ENCODE measurements at places on chromosomes 7 and 10.
A peak's percentile ranks its signal among the peaks of the same experiment; 100 is the strongest.

- DNase-seq, result no peak
These were observed 298.6 kb upstream of the CACNA2D1 start for GRCh38 chr7:82742163-82742562.

GRCh38 chr7:38830826-38831225, 78.2 kb downstream of the VPS41 start:
- DNase-seq, result no peak

DNA sequence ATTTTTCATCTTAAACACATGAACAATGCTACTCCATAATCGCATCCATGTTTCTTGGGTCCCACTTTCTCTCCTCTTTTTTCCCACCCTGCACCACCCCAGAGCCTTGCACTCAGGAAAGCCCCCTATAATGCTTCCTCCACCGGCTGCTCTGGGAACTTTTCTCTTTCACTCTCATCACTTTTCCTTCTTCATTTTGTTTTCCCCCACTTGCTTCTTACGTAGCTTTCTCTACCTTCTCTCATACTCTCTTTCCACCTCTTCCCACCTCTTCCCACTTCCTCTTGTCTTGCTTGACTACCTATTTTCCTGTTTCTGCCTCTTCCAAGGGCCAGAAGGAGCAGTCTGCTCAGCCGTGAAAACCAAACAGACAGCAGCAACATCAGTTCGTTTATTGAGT, 229.5 kb upstream of the RHOBTB1 start:
- DNase-seq, result no peak

DNA sequence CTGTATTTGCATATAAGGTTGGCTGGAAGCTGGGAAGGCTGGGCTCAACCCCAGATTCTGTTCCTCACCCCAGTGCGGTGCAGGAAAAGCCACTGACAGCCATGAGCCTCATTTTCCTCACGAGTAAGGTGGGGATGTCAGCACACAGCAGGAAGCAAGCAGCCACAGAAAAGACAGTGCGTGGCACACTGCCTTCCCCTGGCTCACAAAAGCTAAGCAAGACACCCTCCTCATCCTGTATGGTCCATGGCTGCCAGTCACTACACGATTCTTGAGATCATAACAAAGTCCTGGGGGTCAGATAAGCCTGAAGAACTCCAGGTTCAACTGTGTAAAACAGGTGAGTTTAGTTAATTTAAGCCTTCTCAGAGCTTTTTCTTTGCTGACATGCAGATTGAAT, 28.9 kb upstream of the DDC start:
- no peak for DNase-seq

- DNase-seq, result no peak
These were observed 23.7 kb downstream of the VSTM4 start for GRCh38 chr10:49091450-49092210.

DNA sequence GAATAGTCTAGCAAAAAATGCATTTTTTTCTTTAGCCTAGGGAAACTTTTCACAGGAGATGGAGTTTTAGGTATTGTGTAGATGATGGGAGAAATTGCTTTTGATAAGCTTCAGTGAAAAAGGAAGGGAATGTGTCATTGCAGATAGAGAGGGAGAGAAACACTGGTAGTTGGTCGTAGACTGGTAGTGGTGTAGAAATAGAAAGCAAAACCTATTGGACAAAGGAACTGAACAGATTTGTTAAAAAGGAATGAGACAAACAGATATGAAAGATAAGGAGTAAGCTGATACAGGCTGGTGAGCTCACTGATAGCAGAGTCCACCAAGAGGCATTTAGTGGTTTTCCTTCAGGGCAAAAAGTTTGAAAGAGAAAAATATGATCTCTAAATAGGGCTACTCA, 94.3 kb downstream of the ZEB1 start:
- no peak for DNase-seq

DNA sequence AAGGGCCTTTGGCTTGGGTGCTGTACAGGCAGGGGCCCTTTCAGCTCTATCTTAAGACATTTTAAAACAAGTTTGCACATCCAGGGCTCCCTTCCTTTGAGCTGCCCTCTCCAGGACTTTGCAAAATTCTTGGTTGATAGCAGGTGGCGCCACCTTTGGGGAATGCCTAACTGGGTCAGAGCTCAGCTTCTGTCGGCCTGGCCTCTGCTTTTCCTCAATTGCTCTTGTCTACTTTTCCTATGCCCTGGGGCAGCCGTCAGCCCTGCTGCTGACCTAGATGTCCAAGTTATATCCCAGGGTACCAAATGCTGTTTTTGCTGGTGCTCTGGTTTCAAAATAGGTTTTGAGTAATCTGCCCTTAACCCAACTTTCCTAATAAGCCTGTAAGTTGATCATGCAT, 65.8 kb downstream of the APBB1IP start:
- DNase-seq, result no peak

- DNase-seq, result no peak
These were observed 27.1 kb upstream of the GJD4 start for GRCh38 chr10:35577926-35578617.

DNA sequence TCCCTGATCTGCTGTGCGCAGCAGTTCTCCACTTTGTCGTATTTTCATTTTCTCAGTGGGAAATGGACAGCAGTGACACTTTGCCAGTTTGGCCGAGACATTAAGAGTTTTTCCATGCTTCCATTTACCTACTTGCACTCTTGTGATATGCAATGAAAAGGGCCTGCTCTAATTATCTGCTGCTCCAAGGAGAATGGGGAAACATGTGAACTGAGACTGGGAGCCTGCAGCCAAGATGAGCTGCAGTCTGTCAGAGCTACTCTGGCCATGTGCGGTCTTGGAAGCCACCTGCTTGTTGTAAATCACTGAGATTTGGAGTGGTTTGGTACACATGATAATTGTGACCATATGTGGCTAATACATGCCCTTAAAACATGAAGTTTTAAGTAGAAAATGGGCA, 586.6 kb upstream of the POT1 start:
- DNase-seq, result peak; percentile 59

DNA sequence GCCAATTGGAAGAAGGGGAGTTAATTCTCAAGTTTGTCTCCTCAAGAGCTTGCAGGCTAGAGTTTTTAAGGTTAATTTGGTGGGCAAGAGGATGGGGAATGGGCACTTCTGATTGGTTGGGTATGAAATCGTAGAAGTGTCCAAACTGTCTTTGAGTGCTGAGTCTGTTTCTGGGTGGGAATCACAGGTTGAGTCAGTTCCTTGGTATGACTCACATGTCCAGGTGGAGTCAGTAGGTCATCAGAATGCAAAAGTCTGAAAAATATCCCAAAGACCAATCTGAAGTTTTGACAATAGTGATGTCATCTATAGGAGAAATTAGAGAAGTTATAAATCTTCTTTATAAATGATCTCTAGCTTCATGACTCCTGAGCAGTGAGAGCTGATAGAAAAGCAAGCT, 1252.2 kb downstream of the REEP3 start:
- no peak for DNase-seq

- no peak for DNase-seq
These were observed 10.6 kb downstream of the LRIT2 start for GRCh38 chr10:84214612-84215235.

DNA sequence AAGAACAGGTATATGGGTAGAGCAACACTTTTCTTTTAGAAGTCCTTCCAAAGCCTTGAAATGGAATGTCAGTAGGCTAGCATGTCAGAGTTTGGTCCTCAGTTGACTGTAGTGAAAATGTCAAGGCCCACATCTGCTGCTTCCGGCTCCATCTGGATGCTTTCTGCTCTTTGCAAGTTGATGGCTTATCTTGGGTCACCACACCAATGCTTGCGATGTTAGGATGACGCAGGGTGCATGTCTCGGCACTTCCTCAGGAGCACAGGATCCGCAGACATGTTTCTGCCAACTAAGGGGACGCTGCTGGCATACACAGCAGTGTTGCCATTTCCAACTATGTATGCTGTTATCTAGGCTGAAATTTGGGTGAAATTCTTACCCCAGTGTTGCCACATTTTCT, 14.0 kb upstream of the HBP1 start:
- DNase-seq, result no peak

- DNase-seq, result no peak
These were observed 66.6 kb downstream of the FZD1 start for GRCh38 chr7:91330866-91331265.

GRCh38 chr7:47089461-47089860, 492.4 kb downstream of the TNS3 start:
- no peak for DNase-seq

GRCh38 chr7:123864012-123864411, 19.0 kb downstream of the HYAL4 start:
- no peak for DNase-seq

DNA sequence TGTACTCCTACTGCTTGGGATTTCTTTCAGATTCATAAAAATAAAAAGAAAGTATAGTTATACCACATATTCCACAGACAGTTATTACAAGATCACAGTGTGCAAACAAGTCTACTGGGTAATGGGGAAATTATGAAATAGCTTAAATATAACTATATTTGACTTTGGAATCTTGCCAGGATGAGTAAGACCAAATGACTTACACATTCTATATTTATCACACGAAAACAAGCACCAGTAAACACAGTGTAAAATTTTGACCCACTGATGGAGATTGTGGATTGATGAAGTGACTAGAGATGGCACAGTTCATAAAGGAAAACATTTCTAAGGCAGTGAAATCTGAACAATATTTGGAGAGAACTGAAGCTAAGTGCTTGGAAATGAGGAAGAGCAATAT, 339.7 kb downstream of the THSD7A start:
- DNase-seq, result no peak

GRCh38 chr10:69097729-69098128, 9.8 kb downstream of the SRGN start:
- no peak for DNase-seq

DNA sequence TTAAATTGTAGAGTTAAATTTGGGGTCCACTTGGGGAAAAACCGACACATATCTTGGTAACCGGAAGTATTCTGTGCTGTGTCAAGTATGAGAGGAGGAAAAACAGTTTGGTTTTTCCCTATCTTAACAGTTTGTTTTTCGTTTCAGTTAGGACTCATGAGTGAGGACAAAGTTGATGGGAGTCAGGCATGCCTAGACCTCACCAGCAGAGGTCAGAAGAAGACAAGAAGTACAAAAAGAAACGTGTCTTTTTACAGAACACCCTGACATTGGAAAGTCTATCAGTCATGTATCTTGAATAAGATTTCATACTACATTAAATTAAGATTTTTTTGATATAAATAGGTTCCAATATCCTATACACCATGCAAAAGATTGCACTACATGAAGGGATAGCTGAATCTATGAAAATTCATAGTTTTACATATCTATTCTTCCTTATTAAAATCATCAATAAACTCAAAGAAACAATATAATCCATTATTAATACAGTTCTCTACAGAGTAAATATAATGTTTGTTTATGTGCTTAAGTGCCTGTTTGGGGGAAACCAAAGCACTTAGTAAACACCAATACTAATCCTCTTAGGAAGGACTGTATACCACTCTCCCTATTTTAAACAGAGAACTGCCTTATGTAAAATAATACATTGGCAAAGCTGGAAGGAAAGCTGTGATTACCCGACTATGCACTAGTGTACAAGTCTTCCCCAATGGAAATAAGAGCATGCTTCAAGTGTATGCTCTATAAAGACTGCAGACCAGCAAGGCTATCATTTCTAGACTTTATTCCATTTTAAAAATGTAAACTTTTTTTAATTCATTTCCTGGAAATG, 95.6 kb downstream of the USP6NL start:
- DNase-seq, result peak; percentile 41

GRCh38 chr7:157692460-157693011, 355.7 kb downstream of the DNAJB6 start:
- DNase-seq, result peak; percentile 14

DNA sequence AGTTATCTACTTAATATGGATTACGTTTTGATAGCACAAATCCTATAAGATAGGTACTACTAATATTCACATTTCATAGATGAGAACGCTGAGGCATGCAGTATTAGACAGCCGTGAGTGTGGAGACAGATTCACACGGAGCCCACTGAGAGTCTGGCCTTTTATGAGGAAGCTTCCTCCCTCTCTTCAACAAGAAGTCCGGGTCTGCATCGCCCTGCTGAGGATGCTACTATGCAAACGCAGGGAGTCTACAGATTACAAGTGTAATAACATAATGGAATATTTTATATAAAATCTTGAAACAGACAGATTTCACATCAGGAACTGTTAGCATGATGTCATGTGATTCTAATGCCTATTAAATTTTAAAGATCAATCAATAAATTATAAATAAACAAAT, 255.9 kb upstream of the GLI3 start:
- no peak for DNase-seq

GRCh38 chr7:116162254-116162653, 48.1 kb upstream of the TES start:
- no peak for DNase-seq

- no peak for DNase-seq
These were observed 42.2 kb upstream of the MAGI2 start for GRCh38 chr7:79495544-79496272.

DNA sequence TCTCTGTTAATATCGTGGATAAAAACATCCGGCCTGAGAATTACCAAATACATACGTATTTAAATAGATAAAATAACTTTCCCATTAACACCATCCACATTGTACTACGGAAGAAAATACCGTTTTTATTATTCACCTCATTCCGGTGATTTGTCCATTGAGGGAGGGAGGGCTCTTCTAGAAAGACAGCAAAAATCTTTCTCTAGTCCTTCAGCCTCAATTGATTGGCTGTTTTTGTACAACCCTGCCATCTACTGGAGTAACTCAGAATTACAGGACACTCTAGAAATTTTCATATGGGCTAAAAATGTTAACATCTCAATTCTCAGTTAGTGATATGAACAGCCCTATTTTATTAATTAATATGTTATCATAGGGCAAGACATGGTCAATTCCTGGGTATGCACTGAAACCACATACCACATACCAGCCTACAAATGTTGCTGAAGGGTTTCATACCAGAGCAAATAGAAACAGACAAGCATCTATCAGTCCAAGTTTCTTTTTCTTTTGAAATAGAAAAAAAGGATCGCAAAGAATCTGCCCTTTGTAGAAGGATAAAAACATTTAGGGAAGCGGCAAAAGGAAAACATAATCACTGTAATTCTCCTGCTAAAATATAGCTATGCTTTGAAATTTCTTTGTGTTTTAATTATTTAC, 55.8 kb upstream of the CDCA7L start:
- DNase-seq, result no peak

DNA sequence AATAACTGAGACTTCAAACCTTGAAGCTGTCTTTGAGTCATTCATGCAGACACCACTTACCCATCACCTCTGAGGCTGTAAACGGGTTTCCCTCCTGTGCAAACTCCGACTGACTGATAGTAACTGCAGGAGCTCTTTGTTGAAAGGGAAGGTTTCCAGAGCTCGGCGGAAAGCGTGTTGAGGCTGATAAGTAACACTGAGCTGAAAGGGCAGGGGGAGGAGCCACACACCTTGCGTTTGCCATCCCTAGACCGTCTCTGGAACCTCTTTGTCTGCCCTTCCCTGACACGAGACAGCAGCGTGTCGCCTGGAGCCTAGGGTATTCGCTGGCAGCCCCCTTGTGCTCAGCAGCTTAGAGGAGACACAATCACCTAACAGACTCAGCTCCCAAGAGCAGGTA, 134.0 kb downstream of the PAXIP1 start:
- DNase-seq, result no peak

GRCh38 chr7:41118486-41118885, 584.4 kb downstream of the INHBA start:
- DNase-seq, result no peak

- no peak for DNase-seq
These were observed 67.3 kb upstream of the VWDE start for GRCh38 chr7:12470930-12471329.
